ENCODE measurements at places on chromosomes 7 and 10.

DNA sequence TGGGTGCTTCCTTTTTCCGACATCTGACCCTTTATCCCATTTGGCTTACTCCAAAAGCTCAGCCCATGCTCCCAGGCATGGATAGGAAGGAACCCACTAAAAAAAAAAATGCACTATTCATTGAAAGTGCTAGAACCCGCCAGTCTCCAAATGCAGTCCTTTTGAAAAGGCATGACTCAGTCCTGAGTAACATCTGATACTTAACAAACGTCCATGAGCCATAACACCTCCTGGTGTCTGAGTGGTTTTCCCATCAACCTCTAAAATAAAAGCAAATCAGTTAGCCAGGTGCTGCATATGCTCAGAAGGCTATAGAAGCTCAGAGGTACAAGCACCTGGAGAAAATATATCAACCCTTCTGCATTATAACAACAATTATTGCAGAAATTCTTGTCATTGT is 45.0 kb upstream of the CACUL1 start:
- DNase-seq, result no peak

DNA sequence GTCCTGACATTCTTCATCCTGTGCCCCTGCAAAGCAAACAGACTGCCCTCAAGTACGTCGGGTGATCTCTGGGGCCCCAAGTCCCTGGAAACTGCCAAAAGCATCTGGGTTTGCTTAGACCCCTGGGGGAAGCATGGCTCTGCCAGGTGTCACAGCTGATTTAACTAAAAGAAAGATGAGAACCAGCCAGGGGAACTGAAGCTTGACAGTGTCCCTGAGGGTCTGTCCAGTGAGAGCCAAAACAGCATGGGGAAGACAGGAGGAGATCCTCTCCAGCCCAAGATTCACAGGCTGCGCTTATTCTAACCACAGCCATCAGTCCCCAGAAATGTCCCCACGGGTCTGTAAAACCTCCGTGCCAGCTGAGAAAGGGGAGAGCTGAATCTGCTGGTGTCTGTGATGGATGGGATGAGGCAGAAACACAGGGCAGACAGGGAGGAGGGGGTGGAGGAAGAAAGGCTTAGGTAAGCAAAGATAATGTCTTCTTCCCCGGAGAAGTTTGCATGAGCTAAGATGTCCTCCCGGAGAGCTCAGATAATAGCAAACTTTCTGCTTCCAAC is 21.3 kb downstream of the CCDC3 start:
- no peak for DNase-seq

GRCh38 chr10:80829562-80829961 is 291.9 kb downstream of the SH2D4B start:
- DNase-seq, result no peak

DNA sequence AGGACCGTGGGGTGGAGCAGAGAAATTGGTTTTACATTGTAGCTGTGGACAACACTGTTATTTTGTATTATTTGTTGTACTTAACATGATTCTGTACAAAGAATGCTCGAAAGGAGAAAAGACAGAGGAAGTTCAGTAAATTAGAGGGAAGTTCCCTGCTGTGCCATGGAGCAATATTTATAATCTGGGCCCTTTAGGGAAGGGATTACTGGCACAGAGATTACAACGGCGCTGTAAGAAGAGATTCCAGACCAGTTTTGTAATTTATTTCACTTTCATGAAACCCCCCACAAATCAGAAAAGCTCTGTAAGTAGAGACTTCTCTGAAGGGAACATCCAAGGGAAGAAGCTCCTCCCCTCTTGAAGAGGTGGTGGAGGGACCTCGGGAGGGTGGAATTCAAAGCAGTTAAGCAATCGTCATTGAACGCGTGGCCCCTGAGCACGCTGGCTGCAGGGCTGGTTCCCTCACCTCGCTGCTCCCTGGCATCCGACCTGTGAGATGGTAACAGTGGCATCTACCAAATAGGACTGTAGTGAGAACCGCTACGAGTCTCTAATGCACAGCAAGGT is 113.5 kb downstream of the KLF6 start:
- DNase-seq, result no peak

DNA sequence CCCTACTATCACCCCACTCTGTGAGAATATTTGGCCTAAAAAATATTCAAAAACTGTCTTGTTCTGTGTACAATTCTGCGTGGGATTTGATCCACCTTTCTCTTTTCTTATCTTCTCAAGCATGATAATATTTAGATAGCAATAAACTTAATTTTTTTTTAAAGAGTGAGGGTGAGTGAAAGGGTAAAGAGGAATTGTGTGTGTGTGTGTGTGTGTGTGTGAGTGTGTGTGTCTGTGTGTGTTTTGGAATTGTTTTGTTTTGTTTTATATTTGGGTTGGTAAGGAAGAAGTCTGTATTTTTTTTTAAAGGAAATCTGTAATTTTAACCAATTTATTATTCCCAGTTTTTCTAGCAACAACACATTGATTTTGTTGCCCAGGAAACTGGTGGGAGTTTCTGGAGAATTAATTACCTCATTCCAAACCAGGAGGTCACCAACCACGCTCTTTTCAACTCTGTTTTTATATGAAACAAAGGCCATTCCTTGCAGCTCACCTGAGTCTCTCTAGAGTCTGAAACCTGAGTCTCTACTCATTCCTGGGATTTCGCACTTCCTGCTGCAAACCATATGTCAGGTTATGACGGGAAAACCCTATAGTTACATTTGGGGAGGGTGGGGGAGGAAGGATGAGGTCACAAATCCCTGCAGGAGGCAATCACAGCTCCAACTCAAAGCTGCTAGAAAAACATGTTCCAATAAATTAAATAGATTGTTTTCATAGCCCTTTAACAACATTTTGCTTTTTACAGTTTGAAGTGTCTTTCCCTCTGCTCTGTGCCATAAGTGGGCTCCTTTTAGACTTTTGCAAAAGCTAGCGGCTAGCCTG is 38.1 kb upstream of the XPNPEP1 start:
- no peak for DNase-seq

GRCh38 chr10:119378737-119379067 is 163.8 kb downstream of the RGS10 start:
- DNase-seq, result no peak

DNA sequence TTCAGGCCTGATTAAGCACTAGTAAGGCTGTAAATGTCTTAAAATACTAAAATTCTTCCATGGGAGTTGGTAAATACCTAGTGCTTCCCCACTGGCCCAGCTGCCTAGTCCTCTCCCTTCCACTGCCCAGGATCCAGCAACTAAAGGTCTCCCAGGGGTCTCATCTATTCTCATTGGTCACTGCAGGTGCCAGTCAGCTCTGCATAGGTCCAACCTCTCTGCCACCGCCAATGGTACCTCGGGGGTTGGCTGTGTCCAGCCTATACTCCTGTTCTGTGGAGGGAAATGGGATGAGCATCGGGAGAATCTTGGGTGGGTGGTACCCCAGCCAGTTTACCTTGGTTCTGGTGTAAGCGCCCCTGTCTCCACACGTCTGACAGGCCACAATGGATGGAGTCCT is 6.1 kb upstream of the CREB5 start:
- DNase-seq, result no peak

DNA sequence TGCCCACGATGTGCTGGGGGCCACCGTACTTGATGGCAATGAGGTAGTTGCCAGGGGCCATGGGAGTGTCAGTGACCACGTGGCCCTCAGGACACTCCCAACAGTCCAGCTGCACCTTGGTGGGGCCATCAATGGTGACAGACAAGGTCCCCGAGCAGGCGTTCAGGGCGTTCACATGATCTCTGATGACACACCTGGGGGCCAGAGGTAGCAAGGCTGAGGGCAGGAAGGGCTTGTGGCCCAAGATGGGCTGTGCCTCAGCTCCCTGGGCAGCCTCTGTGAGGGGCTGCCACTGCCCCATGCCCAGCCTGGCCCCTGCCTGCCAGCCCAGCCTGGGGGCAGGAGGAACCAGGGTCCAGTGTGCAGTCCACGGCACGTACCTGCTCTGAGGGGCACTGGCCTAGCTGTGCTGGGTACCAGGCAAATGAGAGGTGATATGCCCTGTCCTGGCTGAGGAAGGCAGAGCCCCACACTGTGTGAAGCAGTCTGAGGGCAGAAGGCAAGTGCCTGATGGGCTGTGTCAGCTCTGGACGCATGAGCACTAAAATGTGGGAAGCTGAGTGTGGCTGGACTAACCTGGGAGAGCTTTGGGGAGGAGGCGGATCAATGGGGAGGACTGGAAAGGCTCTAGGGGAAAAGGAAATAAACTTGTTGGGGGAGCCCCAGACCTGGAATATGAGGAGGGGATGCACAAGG is 3.5 kb upstream of the KCP start:
- DNase-seq, result no peak

DNA sequence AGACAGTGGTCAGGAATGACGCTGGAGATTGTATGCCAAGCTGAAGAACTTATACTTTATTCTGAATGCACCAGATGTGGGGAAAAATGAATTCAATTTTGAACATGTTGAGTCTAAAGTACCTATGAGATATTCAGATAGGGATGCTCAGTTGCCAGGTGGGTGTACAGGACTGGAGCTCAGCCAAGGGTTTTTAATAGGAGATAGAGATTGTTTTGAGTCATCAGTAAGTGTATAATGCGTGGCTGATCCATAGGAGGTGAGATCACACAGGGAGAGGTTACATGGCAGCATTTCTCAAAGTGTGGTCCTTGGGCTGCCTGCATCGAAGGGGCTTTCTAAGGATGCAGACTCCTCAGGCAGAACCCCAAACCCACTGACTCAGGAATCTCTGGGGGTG is 6.8 kb upstream of the HIPK2 start:
- DNase-seq, result no peak
